ENCODE measurements at places on chromosomes 1 and 21.

DNA sequence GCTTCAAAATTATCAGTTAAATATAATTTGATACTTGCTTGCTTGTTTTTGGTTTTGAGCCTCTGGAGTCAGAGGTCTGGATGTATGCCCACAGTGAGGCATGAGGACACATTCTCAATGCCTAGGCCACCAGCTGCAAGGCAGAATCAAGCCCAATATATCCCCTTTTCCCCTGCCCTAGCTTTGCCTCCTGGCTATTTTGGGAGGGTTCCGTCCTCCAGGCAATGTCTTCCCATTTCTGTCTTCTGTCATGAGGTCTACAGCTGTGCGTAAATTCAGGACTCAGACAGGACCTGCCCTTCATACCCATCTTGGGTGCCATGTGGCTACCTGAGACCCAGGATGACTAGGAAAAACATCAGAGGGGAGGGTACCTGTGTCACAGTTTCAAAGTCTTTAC lies 19.2 kb downstream of the NRDC start:
- no peak for DNase-seq

GRCh38 chr1:20648946-20649345 lies 12.2 kb downstream of the DDOST start:
- no peak for DNase-seq

DNA sequence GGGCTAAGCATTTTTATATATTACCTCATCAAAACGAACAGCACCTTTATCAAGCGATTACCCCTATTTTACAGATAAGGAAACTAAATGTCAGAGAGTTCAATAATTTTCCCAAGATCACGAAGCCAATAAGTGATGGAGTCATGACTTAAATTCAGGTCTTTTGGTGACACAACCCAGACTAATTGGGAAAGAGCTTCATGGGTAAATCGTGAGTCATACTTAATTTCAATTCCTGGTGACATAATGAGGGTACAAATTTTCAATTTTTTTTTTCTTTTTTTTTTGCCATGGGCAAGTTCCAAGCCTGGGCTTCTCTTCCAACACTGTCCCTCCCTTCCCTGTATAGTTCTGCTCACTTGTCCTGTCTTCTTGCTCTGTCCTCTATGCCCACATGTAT lies 30.1 kb upstream of the IL10 start:
- DNase-seq = no peak

- DNase-seq = no peak
Measured at GRCh38 chr1:153030895-153031294, at the start of gene SPRR1B. Gene SPRR1B, plus strand, starts transcription at chr1:153031203. Its CDS starts 1,143 bp downstream, at chr1:153032346.

GRCh38 chr1:45172764-45173163 lies 33.6 kb downstream of the ZSWIM5 start:
- no peak for DNase-seq

GRCh38 chr1:184569106-184569505 lies 182.3 kb downstream of the C1orf21 start:
- DNase-seq = no peak

- peak; percentile 15 for DNase-seq
Measured at GRCh38 chr1:206725109-206725963, 40.6 kb downstream of the MAPKAPK2 start.

DNA sequence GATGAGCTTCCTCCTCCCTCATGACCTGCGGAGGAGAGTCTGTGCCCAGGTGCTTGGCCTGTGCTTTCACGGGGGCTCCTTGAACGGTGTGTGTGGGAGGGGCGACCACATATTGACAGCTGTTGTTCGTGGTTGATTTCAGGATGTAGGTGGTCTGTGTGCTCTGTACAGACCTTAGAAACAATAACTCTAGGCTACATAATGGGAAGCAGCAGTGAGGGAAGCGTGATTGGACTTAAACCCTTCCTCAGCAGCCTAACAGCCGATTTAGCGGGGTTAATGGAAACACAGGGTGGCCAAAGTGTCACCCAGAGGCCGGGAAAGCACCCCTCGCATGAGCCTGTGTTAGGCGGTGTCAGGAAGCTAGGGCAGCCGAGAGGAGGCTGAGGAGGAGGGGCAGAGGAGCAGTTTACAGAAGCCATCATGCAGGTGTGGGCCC lies 56.0 kb downstream of the TBCE start:
- DNase-seq = no peak

- DNase-seq = no peak
Measured at GRCh38 chr1:24551960-24552571, 3.8 kb upstream of the NCMAP start.

- DNase-seq = no peak
Measured at GRCh38 chr1:27090911-27091310, 64.0 kb downstream of the SLC9A1 start.

DNA sequence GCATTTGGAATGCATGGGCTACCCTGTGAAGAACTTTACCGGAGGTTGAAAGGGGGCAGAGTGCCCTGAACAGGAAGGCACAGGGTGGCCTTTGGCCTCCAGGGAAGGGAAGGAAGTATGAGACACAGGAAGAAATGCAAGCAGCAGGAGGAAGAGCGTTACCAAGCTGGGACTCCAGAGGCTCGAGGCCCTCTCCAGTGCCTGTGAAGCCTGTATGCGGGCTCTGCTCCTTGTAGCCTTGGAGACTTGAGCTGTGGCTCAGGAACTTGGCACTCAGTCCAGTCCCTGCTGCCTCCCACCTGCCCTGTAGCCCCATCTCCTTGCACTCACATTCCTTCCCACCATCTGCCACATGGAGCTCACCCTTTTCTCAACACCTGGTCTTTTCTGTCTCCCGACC lies 33.5 kb upstream of the RNF19B start:
- DNase-seq = no peak
